ENCODE measurements at places on chromosomes 1 and 21.

DNA sequence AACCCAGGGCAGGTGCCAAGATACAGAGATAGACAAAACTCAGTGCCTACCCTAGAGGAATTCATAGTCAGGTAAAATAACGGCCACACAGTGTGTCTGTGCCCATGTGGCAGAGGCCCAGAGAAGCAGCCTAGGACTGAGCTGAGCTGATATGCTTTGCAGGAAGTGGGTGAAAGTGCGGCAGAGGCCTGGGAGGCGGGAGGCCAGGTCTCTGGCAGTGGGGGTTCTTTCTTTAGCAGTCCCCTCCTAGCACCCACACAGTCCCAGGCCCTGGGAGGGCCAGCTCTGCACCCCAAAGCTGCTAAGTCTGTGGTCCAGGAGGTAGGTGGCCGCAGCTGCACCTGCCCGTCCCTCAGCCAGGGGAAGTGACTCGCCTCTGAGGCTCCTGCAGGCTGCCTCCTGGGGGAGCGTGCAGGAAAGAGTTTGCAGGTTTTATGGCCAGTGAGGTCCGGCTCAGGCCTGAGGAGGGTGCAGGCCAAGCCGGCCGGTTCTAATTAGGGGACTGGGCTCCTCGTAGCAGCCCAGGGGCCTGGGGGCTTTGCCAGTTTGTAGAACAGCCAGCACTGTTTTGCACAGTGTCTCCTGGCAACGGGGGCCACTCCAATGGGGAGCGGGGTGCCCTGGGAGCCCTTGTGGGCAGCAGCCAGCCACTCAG, 107.9 kb downstream of the SPSB1 start:
- DNase-seq: no peak

GRCh38 chr1:54944610-54945392, 35.6 kb upstream of the TMEM61 start:
- peak; percentile 80 for DNase-seq

DNA sequence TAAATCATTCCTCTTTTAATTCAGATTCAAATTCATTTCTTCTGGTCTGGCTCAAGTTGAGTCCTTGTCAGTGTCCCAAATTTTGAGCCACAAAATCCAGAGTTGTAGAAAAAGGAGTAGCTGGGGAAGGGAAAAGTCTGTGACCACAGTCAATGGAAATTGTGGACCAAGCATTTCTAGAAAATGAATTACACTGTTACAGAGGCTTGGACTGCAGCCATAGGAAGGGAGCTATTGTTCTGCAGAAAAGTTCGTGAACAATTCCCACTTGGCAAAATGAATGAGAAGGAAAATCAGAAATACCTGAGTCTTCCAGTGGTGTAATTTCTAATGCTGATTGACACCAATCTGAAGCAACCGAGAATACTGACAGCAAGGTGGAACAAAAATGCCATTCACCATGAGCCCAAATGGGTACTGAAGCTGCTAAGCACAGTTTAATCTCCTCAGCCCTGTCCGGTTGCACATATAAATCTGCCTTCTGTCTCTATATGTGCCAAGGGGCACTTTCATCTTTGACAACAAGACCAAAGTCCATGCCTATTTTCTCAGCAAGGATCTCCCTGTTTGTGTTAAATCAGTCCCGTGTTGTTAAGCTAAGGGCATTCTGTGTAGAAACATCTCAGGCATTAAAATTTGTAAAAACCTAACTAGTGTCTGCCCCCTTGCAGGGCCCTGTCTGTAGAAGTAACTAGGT, 51.3 kb downstream of the TEX35 start:
- DNase-seq: no peak

GRCh38 chr1:43065616-43066399, 106.3 kb downstream of the EBNA1BP2 start:
- DNase-seq: no peak

DNA sequence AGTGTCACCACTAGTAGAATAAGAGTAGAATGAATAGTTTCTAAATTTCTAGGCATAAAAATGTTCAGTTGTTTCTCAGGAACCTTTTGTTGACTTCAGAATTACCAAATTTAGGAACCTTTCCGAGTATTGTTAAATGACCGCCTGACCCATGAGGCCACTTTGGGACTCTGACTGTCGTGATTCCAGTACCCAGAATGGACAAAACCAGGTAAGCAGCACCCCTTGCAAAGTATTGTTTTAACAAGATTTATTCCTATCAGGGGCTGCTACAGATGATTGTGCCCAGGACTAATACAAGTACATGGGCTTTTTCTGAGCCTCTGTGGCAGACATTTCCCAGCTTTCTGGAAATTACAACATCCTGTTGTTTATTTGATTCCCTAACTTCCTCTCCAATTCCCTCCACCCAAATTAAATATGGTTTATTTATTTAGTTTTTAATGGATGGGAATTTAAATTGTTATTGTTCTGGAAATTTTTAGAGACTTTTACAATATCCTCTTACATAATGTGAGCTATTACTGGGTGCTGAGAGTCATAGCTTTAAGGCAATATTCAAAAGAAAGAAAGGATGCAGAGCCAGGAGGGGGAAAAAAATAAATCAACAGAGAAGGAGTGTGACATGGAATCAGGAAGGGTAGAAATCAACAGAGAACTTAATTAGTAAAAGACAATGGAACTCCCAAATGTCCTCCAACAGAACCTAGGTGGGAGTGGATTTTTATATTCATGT, 37.4 kb upstream of the NTPCR start:
- no peak for DNase-seq

- DNase-seq: no peak
These were observed 40.8 kb upstream of the MYOCOS start for GRCh38 chr1:171581226-171581625.

- no peak for DNase-seq
These were observed 511.9 kb upstream of the NCAM2 start for GRCh38 chr21:20486303-20486702.

- peak; percentile 83 for DNase-seq
These were observed 733 bp downstream of the KDM5B start for GRCh38 chr1:202807451-202807925.

GRCh38 chr1:43444836-43445235, 8.9 kb downstream of the HYI start:
- no peak for DNase-seq

DNA sequence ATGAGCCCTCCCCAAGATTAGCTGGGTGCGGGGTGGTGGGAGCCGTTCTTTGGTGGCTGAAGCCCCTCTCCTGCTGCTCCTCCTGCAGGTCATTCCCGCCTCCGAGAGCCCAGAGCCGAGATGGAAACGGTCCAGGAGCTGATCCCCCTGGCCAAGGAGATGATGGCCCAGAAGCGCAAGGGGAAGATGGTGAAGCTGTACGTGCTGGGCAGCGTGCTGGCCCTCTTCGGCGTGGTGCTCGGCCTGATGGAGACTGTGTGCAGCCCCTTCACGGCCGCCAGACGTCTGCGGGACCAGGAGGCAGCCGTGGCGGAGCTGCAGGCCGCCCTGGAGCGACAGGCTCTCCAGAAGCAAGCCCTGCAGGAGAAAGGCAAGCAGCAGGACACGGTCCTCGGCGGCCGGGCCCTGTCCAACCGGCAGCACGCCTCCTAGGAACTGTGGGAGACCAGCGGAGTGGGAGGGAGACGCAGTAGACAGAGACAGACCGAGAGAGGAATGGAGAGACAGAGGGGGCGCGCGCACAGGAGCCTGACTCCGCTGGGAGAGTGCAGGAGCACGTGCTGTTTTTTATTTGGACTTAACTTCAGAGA, 448 bp downstream of the G0S2 start:
- peak; percentile 36 for DNase-seq

DNA sequence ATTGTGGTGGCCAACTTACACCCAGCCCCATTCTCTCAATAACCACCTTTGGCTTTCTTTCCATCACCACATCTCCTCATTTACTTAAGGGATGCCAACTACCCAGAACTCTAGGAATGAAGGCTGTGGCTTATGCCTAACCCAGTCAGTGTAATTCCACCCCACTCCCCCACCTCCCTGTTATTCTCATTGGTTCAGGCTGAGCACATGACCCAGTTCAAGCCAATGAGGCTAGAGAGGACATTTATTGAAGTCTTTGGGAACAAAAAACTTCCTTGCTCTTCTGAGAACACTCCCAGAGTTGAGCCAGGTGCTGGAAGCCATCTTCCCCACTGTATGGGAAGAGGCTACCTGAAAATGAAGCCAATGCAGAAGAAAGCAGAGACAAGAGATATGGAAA, 22.8 kb upstream of the CD2 start:
- DNase-seq: no peak

- DNase-seq: no peak
These were observed 7.9 kb downstream of the RABIF start for GRCh38 chr1:202880961-202881460.

DNA sequence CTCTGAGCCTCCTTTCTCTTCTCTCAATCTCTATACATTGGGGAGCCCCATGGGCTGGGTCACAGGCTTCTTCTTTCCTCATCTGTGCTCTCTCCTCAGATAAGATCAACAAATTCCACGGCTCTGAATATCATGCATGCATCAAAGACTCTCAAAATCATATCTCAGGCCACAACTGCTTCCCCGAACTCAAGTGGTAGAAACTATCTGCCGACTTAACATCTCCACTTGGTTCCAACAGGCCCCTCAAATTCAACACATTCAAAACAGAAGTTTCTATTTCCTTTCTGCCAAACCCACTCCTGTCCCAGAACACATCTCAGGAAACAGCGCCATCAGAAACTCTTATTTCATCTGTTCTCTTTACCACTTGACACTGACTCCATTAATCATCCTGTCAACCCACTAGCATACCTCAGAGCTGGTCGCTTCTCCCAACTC, 16.7 kb downstream of the DDX59 start:
- peak; percentile 37 for DNase-seq

GRCh38 chr1:56286956-56287355, 292.4 kb downstream of the PLPP3 start:
- no peak for DNase-seq

DNA sequence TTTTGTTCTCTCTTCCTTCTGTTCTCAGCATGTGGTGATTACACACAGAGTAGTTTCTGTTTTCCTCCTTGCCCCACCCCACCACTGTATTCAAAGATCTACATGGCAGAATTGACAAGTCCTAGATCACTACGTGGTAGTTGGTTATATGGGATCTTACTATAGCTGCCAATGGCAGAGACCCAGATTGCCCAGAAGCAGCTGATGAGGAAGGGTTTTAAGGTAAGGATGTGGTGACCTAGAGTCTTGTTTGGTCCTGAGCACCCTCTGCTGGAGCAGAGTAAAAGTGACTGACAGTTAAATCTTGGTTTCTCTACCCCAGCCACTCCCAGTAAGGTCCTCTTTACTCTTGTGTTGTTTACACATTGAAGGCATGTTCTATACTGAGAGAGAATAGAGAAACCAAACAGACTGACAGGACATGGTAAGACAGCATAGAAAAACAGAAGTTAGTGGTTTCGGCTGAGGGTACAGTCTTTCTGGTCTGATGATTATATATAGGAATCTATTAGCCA, 22.8 kb upstream of the STRIP1 start:
- peak; percentile 73 for DNase-seq

DNA sequence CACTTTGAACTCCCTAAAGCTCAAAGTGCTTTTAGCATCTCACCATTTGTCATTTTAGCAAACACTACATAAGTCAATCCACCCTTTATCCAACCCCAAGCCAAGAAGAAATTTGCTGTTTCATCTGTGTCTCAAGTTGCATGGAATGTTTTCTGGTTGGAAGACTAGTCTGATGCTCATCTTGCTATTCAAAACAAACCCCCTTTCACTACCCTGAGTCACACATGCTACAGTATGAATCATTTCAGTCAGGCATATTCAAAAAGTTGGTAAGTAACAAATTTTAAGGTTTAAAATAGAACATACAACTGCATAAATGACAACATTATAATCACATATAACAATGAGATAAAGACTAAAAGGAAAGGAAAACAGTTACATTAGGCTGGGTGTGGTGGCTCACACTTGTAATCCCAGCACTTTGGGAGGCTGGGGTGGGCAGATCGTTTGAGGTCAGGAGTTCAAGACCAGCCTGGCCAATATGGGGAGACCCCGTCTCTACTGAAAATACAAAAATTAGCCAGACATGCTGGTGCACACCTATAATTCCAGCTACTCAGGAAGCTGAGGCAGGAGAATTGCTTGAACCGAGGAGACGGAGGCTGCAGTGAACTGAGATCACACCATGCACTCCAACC, 38.7 kb downstream of the DSTYK start:
- no peak for DNase-seq
